NCI-H187 (cell line): ENCODE measurements at places on chromosomes 2 and 18.

DNA sequence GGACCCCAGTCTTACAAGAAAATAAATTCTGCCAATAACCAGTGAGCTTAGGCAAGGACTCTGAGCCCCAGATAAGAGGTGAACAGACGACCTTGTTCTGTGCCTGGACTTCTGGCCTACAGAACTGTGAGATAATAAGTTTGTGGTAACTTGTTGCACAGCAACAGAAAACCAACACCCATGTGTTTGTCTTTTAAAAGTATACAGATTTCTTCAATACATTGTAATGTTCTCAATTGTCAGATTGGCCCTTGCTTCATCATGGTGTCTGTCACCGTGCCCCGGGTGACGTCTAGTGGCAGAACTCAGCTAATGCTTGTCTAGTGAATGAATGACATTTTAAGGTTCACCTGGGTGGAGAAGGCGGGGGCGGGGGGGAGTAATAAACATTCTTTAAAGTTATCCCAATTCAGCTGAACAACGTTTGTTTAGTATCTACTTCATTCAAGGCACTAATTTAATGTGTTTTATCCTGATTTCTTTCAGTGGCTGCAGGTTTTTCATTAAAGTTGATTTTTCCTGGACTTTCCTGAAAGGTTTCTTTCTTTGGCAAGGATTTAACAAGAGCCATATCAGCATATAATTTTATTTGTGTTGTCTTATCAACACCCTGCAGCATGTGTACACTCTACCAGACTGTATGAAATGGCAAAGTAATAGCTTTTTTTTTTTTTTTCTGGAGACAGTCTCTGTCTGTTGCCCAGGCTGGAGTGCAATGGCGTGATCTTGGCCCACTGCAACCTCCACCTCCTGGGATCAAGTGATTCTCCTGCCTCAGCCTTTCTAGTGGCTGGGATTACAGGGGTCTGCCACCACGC, 123.8 kb upstream of the DLX2 start:
- no peak for DNase-seq

GRCh38 chr2:164436131-164436530, 185.2 kb downstream of the GRB14 start:
- no peak for DNase-seq

GRCh38 chr2:96687266-96687665, 44.7 kb downstream of the FER1L5 start:
- DNase-seq = no peak

DNA sequence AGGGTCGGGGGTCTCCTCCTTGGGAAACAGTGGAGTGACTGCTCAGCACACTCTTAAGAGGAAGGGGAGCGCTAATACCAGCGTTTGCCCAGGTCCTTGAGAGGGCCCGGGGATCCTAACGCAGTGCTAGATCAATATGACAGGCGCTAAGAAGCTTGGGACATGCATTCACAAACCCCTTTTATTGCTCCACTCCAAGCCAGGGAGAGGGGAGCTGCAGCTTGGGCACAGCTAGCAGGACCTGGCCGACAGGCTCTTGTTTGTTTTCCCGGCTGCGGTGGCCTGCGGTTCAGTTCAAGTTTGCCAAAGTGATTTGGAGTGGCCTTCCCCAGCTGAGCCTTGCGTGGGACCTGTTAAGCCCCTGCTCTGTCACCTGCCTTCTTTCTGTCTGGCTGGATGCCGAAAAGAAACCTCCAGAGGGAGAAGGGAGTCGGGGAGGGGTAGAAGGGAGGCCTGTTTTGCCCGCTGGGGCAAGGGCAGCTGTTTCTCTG, 152.1 kb downstream of the GLI2 start:
- DNase-seq = peak; percentile 74
